Inflammatory macrophage treated with lipopolysaccharide for 4 hours (primary cell): ENCODE measurements at places on chromosomes 12 and 14.

- no peak for DNase-seq
Observed at GRCh38 chr14:83342590-83342989, 1808.9 kb upstream of the SEL1L start.

- no peak for DNase-seq
Observed at GRCh38 chr14:38616959-38617358, 361.1 kb upstream of the CLEC14A start.

DNA sequence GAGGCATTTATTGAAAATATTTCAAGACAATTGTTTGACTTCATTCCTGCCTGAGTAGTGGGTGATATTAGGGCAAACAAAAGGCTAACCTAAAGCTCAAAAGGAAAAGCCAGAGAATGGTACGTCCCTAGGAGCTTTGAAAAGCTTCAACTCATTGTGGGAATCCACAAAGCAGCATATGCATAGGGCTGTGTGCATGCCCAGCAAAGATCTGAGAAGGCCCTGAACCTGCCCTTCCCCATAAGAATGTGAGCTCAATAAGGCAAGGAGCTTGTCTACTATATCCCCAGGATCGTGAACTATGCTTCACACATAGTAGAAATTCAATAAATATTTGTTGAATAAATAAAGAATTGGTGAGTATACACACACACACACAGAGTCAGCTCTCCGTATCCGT is 19.1 kb upstream of the RAD52 start:
- no peak for DNase-seq

DNA sequence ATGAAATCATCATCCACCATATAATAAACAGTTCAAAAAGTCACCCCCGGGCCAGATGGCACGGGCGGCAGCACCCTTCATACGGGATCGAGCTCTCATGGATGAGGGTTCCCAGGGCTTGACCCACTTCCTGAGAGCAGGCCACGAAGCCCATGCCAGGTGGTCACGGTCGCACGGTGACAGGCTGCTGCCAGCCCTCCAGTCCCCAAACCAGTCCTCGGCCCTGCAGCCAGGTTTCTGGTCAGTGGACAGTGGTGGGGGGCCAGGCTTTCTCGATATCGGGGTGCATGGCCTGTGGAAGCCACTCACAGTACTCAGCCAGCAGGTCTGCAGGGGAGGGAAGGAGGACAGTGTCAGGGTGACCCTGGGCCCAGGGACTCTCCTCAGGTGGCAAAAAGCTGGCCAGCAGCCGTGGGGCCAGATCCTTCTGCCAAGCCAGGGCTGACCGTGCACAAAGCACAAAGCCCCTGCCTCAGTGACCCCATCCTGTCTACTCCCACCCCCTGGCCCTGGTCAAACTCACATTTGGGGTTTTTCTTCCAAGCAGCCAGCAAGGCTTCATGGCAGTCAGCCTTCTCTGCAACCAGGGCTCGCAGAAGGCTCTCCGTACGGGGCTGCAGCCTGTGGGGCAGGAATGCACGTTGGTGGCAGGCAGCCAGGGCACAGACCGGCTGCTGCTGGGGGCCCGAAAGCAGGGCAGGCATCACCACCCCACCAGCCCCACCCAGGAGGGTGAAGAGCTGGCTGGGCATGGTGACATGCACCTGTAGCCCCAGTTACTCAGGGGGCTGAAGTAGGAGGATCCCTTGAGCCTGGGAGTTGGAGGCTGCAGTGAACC is 33.3 kb upstream of the UBC start:
- no peak for DNase-seq

DNA sequence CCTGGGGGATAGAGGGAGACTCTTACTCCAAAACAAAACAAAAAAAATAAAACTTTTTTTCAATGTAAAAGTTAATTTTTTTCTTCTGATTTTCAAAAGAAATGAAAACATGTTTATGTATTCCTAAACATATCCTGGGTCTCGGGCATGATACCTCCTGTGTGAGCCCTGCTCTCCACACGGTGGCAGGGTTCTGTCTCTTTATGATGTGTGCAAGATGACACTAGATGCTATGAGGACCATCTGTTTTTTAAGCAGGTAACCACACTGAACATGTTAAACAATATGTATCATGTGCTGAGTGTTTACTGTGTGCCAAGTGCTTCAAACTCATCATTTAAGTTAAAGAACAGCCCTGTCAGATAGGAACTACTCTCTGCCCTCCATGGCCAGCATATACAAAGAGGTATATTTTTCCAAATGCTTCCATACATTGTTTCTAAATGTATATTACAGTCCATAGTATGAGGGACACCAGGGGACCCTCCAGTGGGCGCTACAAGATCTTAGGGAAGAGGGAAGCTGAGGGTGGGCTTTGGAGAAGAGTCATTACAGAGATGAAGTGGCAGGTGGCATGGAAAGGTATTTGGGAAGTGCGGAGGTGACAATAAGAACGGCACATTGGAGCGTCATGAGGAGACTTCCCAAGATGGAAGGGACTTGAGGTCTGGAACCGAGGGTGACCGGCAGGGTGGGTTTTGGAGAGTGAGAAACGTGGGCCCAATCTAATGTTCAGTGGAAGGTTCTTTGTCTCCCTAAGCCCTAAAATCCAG is 28.5 kb downstream of the FOS start:
- DNase-seq: no peak

- no peak for DNase-seq
Observed at GRCh38 chr14:29821661-29822429, 105.8 kb downstream of the PRKD1 start.

GRCh38 chr12:48026060-48026827 is 22.0 kb upstream of the COL2A1 start:
- DNase-seq: no peak

DNA sequence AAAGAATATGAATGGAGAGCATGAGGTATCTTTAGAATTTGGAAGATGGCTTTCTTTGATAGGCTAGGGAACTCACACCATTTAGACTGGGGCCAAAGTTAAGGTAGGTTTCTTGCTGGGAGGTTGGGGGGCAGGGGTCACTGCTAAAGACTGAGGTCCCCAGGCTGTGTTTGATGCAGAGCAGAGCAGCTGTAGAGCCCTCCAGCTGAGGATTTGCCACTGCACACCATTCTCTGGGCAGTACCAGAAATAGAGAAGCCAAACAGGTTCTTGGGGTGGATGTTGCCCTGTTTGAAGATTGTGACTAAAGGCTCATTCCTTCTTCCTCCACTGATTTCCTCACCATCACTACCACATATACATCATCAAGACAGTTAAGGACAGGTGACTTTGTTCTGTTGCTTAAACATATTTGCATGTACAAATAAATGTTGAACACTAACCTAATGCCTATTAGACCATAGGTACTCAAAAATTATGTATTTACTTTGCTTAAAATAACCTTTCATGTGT is 7.9 kb downstream of the NTF3 start:
- no peak for DNase-seq

GRCh38 chr12:11780521-11781101 is 131.1 kb downstream of the ETV6 start:
- no peak for DNase-seq

DNA sequence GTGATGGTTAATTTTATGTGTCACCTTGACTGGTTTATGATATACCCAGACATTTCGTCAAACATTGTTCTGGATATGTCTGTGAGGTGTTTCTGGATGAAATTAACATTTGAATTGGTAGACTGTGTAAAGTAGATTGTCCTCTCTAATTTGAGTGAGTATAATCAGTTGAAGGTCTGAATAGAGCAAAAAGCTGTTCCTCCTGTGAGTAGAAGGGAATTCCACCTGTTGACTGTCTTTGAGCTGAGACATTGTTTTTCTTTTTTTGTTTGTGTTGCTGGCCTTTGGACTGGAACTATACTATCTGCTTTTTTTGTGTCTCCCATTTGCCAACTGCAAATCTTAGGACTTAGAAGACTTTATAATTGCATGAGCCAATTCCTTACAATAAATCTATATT is 920.9 kb upstream of the LRFN5 start:
- no peak for DNase-seq

DNA sequence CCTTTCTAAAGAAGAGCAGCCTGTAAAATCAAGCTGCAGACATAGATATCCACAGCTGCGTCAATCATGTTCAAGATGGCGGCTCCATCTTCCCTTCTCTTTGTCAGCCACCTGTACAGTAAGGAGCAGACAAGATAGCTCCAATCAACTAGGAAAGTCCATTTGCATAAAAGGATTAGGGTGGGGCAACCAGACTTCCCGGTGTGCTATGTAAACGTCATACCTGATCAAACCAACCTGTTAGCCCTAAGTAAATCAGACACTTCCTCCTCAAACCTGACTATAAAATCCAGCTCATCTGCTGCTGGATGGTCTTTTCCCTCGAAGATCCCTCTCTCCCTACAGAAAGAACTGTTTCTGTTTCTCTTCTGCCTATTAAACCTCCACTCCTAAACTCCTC is 60.1 kb downstream of the BCAT1 start:
- no peak for DNase-seq

DNA sequence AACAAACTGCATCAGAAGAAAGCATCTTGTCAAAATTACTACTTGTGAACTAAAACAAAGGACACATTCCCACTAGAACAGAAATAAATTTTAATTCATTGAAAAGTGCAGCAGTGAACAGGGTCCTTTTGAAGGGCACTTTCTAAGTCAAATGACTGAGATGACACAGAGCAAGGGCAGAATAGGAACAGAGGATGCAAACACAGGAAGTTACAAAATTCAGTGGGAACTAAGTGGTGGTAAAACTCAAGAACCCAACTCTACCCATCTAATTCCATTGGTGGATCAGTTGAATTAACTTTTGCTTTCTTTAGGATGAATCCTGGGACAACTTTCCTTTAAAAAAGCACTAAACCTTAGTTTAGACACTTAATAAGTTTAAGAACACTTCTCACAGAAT is 45.8 kb downstream of the GNS start:
- peak; percentile 69 for DNase-seq
